Globus pallidus (tissue), 1 donor: ENCODE measurements at places on chromosomes 7 and 10.

DNA sequence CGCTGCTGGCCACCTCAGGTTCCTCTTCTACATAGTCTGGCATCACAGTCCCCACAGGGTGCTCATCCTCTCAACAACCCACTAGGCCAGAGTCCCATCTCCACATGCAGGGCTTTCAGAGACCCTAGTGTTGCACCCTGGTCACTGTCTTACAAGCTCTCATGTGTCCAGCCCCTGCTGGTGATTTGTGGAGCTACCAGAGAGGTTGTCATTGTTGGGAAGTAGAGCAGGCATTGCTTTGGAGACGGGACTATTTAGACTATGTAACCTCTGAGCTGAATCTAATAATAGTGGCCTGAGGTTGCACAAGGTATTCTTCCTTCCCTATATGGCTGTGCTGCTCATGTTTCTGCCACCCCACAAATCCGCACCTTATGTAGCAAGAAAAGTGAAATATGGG is 135.3 kb upstream of the VWC2 start:
- no peak for DNase-seq

DNA sequence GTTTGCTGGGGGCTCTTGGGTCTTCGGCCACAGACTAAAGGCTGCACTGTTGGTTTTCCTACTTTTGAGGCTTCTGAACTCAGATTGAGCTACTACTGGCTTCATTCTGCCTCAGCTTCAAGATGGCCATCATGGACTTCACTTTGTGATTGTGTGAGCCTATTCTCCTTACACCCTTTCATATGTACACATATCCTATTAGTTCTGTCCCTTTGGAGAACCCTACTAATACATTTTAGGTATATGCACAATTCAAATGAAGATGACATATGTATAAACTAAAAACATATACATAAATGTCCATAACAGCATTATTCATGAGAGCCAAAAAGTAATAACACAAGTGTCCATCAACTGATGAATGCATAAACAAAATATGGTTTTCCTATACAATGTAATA is 75.7 kb downstream of the GPR37 start:
- DNase-seq: no peak

GRCh38 chr10:119290301-119291048 is 83.1 kb downstream of the GRK5 start:
- DNase-seq: no peak

DNA sequence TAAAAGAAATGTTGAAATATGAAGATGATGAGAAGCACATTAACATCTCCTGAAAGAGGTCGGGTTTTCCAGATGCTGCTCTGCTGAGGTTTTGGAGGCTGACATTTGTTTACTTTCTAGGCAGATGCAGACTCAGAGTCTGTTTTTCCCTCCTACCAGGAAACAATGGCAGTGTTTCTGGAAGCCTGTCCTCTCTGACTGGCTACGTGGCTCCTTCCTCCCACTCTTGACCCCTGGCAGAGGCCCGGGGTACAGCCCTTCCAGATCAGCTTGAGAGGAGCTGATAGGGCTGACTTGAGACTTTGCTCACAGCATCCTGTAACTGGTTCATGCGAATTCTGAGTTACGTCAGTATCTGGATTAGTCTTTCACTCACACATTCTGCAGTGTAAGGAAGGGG is 41.1 kb upstream of the IL15RA start:
- no peak for DNase-seq

DNA sequence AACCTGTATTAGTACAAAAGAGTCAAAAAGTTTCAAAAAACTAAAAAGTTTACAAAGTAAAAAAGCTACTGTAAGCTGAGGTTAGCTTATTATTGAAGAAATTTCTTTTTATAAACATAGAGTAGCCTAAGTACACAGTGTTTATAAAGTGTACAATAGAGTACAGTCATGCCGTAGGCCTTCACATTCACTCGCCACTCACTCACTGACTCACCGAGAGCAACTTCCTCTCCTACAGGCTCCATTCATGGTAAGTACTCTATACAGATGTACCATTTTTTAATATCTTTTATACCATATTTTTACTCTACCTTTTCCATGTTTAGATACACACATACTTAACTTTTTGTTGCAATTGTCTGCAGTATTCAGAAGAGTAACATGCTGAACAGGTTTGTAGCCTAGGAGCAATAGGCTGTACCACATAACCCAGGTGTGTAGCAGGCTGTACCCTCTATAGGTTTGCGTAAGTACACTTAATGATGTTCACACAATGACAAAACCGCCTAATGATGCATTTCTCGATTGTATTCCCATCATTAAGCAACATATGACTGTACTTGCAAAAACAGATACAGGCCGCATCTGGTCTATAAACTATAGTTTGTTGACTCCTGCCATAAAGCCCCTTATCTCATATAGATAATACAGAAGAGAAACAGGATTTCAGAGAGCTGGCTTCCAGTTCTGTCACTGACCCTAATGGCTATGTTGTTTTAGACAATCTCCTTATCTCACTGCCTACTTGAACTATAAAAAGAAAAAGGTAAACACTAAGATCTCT is 438.8 kb downstream of the HTR7 start:
- no peak for DNase-seq

DNA sequence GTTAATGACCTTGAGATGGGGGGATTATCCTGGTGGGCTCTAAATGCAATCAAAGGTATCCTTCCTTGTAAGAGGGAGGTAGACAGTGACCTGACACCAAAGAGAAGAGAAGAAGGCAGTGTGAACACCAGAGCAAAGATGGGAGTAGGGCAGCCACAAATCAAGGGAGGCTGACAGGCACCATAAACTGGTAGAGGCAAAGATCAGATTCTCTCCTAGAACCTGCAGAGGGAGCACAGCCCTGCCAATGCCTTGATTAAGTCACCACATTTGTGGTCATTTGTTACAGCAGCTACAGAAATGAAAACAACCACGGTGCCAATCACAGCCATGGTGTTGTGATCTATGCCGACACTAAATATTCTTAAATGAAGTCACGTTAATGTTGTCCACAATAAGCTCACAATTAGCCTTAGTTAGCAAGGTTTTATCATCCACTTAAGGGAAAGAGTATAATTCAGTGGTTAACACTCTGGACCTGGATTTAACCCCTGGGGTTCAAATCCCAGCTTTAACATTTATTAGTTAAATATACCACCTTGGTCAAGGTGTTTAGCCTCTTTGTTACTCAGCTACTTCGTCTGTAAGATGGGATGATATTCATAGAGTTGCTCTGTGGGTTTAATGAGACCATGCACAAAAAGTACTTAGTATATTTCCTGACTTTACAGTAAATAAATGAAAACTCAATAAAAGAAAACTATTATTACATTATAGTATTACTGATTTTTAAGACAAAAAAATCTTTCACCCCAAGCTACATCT is 70.8 kb downstream of the SGMS1 start:
- DNase-seq: peak; percentile 68

GRCh38 chr7:43303740-43304241 is 191.3 kb downstream of the HECW1 start:
- no peak for DNase-seq

- no peak for DNase-seq
Measured at GRCh38 chr7:42104231-42104630, 132.8 kb downstream of the GLI3 start.

- no peak for DNase-seq
Measured at GRCh38 chr10:125105706-125106255, 54.6 kb downstream of the CTBP2 start.

- DNase-seq: no peak
Measured at GRCh38 chr7:80949449-80949848, 30.6 kb upstream of the SEMA3C start.

GRCh38 chr10:101284101-101284743 is 55.0 kb upstream of the LBX1 start:
- no peak for DNase-seq

DNA sequence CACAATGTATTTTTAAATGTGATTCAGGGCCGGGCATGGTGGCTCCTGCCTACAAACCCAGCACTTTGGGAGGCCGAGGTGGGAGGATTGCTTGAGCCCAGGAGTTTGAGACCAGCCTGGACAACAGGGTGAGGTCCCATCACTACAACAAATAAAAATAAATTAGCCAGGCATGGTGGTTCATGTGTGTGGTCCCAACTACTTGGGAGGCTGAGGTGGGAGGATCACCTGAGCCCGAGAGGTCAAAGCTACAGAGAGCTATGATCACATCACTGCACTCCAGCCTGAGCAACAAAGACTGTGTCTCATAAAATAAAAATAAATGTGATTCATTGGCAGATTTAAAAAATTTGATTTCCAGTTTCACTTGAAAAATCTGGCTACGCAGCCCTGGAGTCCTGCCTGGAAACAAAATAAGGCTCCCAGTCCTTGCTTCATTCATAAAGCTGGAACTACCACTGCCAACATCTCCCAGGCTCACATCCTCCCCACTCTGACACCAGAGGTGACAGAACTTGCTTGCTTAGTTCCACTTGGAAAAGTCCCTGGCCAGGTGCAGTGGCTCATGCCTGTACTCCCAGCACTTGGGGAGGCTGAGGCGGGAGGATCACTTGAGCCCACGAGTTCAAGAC is 27.9 kb upstream of the SLC35G1 start:
- no peak for DNase-seq

- no peak for DNase-seq
Measured at GRCh38 chr7:12923971-12924370, 236.5 kb downstream of the ARL4A start.

GRCh38 chr7:83996879-83997278 is 197.7 kb downstream of the SEMA3A start:
- DNase-seq: no peak

- no peak for DNase-seq
Measured at GRCh38 chr7:84904561-84904960, 282.3 kb downstream of the SEMA3D start.

- DNase-seq: no peak
Measured at GRCh38 chr7:9582824-9583223, 1149.4 kb downstream of the NXPH1 start.

- DNase-seq: no peak
Measured at GRCh38 chr10:92867235-92867634, 18.9 kb downstream of the EXOC6 start.

GRCh38 chr7:17985473-17986239 is 42.0 kb downstream of the PRPS1L1 start:
- DNase-seq: no peak

GRCh38 chr7:133978502-133979295 is 148.4 kb upstream of the LRGUK start:
- DNase-seq: no peak

GRCh38 chr10:1715821-1716220 is 21.5 kb downstream of the ADARB2 start:
- no peak for DNase-seq

DNA sequence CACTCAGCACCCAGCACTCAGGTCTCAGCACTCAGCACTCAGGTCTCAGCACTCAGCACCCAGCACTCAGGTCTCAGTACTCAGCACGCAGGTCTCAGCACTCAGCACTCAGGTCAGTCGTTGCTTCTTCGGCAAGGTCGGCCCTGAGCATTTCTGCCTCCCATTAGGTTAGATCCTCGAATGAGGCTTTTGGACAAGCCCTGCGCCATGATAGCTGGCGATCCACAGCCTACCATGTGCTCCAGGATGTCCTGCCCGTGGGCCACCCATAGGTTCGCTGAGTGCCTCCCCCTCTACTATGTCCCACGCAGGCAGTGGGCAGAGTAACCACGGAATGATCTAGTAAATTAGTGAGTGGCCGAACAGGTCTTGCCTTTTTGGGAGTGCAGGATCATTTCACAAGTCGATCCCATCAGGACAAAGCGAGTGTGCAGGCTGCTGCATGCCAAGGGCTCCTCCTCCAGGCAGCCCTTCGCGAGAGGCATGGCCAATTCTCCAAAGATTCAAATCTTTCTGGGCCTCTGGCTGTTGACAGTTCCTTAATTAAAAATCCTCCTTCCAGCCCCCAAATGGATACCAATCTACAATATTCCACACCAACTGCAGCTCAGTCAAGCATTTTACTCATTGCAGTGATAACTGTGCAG is 206.3 kb downstream of the ADARB2 start:
- DNase-seq: no peak

- DNase-seq: no peak
Measured at GRCh38 chr7:135942614-135943013, 34.5 kb downstream of the MTPN start.

GRCh38 chr7:129703751-129704150 is 92.2 kb downstream of the NRF1 start:
- DNase-seq: no peak

- peak; percentile 67 for DNase-seq
Measured at GRCh38 chr7:16982640-16983350, 101.0 kb upstream of the AGR3 start.

- peak; percentile 20 for DNase-seq
Measured at GRCh38 chr10:2047679-2048078, 310.4 kb upstream of the ADARB2 start.

DNA sequence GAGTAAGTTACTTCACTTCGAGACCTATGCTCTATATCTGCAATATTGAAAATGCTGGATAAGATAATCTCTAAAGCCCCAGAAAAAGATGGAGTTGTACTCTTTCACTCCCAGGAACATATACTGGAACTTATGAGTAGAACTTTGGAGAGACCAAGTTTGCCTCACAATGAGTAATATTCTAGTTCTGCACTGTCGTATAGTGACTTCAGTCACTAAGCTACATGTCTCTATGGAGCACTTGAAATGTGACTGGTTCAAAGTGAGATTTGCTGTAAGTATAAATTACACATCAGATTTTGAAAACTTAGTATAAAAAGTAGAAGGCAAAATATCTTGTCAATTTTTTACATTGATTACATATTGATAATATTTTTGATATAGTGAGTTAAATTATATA is 116.4 kb downstream of the PTEN start:
- DNase-seq: no peak

- no peak for DNase-seq
Measured at GRCh38 chr10:42454313-42454712, 184.1 kb downstream of the ZNF33B start.

DNA sequence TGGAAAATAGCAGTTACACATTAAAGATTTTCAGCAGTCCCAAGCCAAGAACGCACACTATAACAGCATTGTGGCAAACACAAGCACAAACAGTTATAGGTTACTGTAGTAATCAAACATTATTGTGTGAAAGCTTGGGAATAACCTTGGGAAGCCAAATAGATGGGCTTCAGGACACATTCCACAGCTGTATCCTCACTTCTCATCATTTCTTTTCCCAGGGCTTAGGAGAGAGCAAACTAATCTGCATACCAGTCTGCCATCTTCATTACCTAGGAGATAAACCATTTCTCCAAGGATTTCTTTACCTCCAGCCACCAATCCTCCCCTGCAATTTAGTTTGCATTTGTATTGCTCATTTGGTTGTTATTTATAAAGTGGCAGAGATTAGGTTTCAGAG is 352.4 kb downstream of the SH2D4B start:
- DNase-seq: no peak
